ENCODE measurements at places on chromosomes 4 and X.
A peak's percentile ranks its signal among the peaks of the same experiment; 100 is the strongest.

GRCh38 chrX:11135564-11136185 lies 24.5 kb downstream of the HCCS start:
- peak; percentile 50 for DNase-seq

DNA sequence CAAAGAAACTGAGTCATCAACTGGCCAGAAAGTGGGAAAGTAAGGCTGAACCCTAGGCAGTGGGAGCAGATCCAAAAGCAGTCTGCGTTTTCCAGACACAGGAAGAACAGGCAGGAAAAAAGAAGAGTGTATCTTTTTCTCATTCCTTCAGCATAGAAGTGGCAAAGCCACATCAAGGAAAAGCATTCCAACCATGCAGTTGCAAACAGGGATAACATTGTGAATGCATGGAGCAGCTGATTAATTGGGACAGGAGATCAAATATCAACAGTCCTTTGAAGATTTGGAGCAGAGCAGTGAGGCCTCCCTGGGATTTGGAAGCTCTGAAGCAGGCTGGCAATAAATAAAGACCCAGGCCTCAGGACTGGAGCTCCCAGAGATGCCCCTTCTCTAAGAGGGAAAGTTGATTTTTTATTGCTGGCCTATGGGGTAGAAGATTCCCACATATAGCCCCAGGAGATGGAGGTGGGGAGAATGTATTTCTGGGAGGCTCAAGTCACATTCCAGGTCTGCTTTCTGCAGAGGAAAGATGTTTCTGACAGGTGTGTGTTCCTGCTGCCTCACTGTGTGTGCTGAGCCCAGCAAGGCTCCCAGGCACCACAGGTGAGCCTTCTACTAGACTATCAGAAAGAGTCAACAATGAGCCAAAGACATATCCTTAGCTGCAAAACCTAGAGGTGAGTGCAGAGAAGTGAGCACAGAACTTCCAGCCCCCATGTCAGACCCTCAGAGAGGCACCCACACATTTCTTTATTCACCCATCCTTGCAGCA lies 222.5 kb downstream of the RAB28 start:
- DNase-seq, result peak; percentile 8

GRCh38 chr4:73885574-73886267 lies 16.5 kb downstream of the CXCL1 start:
- DNase-seq, result no peak

- no peak for DNase-seq
Observed at GRCh38 chr4:184322328-184323025, 104.8 kb upstream of the ENPP6 start.

DNA sequence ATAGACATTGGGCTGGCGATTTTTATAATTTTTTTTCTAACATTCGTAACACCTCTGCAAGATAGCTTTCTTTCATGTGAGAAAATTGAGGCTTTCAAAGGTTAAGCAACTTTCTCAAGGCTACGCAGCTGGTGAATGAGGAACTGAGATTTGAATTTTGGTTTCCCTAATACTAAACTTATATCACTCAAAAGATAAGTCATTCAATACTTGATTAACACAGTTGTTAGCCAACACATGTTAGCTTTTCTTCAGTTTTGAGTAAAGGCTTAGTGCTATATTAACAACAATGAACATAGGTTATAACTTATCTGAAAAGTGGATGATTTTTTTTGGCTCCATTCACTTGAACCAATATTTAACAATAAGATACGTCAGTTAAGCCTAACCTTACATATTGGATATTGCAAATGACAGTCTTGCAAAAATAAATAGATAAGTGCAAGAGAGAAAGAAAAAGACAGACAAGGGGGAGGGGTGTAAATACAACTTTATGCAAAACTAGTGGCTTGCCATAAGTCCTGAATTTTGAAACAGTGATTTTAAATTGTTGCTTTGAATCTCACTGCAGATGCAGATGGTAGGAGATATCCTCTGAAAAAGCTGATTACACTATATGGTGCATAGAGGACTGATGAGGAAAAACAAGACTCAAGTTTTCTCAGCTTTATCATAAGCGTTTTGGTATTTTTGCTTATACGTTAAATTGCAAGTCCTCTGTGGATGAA lies 11.1 kb upstream of the GPM6A start:
- no peak for DNase-seq

DNA sequence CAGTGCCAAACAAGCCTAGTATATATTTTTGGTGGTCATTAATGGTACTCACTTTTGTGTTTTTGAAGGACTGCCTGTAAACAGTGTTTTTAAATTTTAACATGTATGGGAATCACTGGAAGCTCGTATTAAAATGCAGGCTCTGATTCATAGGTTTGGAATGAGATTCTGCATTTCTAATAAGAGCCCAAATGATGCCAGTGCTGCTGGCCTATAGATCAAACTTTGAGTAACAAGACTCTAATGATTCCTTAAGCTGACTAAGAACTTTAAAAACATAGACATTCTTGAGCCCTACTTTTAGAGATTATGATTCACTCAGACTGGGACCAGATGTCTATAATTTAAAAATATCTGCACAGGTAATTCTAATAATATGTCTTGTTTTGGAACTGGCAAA lies 823.2 kb upstream of the LCORL start:
- DNase-seq, result no peak

- no peak for DNase-seq
Observed at GRCh38 chr4:117466388-117466787, 381.0 kb upstream of the TRAM1L1 start.

- DNase-seq, result no peak
Observed at GRCh38 chr4:25984796-25985195, 70.8 kb downstream of the SMIM20 start.

- DNase-seq, result no peak
Observed at GRCh38 chr4:186958726-186959350, 235.2 kb upstream of the FAT1 start.

GRCh38 chrX:152819732-152820131 lies 10.8 kb downstream of the CETN2 start:
- DNase-seq, result no peak

GRCh38 chr4:86927843-86928395 lies 6.9 kb upstream of the AFF1 start:
- DNase-seq, result no peak

- DNase-seq, result no peak
Observed at GRCh38 chr4:72209600-72209999, 177.8 kb downstream of the NPFFR2 start.

GRCh38 chrX:20140420-20140819 lies 1.2 kb downstream of the EIF1AX start:
- DNase-seq, result no peak

GRCh38 chr4:125184116-125184515 lies 130.6 kb upstream of the FAT4 start:
- no peak for DNase-seq

- DNase-seq, result no peak
Observed at GRCh38 chr4:141348125-141348524, 127.4 kb downstream of the ZNF330 start.

GRCh38 chrX:51608766-51609165 lies 9.9 kb downstream of the CENPVL3 start:
- DNase-seq, result no peak

DNA sequence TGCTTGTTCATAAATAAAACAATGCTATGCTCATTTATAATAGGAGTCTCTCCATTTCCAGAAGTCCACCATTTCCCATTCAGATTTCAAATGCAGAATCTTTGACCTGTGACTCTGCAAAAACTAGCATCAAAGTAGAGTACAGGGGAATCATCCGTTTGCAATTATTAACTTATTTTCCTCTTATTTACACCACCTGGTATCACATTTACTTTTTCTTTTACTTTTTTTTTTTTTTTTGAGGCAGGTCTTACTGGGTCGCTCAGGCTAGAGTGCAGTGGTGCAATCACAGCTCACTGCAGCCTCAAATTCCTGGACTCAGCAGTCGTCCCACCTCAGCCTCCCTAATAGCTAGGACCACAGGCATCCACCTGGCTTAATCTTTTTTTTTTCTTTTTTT lies 37.6 kb downstream of the RBM47 start:
- no peak for DNase-seq

DNA sequence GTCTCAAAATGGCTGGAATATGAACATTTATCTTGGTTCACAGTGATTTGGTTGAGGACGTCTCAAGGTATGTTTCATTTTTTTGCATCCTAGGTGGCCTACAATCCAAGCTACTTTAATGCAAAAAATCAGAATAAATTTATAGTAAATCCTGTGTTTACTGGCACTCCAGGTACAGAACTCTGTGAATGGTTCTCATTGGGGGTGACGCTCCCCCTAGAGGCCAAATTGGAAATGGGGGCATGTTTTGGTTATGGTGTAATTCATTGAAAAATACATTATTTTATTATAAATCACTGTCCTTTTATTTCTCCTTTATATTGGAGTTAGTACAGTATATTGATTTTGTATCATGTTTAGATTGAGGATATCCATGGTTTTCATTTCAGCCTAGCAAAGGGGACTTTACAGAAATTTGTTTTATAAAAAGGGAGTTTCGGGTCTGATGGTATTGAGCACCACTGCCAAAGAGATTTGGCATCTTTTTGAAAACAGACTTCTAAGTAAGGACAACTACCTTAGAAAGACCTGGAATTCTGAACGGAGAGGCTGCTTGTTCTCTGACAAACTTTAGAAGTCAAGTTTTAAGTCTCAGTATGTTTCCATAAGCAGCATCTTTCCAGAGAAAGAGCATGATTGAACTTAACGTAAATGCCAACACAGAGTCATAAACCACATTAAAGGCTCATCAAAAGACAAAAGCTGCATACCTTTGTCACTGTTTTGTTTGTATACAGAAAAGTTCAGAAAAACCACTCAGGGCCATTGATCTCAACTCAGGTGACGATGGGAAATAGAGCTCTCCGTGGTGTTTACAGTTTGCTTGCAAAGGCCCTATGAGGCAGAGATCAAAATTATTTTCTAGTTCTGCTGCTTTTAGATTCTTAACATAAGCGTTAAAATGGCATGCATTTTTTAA lies 19.4 kb downstream of the MTM1 start:
- no peak for DNase-seq

GRCh38 chr4:53706422-53707032 lies 115.2 kb upstream of the LNX1 start:
- peak; percentile 28 for DNase-seq

DNA sequence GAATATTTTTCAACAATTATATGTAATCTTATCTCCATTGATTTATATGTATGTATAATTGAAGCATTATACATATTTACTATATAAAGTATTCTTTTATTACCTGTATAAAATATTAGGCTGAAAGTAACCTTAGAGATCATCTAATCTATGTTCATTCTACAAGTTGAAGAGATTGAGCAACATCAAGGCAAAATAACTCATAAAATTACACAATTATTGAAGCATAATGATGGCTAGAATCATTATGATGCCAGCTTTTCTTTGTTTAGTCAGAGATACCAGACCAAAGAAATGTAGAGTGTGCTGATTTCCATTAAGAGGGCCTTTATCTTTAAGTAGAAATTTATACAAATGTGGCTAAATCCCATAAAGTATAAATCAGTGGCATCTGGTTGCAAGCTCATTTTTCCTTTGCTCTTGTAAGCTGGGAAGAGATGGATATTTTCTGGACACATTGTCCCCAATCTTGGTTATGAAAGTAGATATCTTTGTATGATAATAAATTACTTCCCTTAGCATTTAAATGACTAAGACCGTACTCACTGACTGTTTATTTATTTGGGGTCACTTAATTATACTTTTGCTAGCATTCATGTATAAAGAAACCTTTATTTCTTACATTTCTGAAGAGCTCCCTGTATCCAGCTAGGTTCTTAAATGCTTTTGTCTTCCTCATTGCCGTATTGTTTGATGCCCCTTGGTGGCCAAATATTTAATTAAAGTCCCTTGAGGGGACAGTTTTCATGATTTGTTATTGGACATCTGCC lies 339.8 kb downstream of the PCDH7 start:
- DNase-seq, result no peak

DNA sequence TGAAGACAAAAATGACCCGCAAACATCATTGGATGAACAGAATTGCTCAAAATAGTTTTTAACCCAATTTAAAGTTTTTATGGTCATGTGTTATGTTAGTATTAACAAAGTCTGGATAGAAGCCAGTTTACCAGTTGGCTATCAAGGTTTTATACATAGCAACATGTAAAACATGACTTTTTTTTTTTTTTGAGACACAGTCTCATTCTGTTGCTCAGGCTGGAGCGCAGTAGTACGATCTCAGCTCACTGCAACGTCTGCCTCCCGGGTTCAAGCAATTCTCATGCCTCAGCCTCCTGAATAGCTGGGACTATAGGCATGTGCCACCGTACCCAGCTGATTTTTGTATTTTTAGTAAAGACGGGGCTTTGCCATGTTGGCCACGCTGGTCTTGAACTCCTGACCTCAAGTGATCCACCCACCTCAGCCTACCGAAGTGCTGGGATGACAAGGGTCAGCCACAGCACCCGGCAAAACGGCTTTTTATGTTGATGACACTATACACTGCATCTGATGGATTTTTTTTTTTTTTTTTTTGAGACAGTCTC lies 3.4 kb downstream of the SAT1 start:
- DNase-seq, result no peak

GRCh38 chr4:182212211-182212761 lies 30.9 kb upstream of the TENM3 start:
- DNase-seq, result peak; percentile 51

- no peak for DNase-seq
Observed at GRCh38 chr4:153676486-153676885, 7.6 kb upstream of the TLR2 start.

DNA sequence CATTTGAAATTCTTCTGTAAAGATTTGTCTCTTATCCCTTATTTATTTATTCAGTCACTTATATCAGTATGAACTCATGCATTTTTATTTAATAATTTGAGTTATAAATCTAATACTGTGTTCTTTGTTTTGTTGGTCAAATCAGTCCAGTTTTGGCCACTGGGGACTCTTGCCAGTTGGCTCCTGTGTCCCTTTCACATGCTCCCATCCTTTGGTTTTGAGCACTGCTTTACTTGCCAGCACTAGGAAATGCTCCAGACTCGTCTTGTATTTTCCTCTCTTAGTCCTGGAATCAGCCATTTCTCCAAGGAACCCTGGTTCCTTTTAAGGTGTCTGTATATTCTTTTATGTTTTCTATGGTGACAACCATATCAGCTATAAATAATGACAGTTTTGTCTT lies 28.1 kb downstream of the KANTR start:
- DNase-seq, result no peak

- DNase-seq, result no peak
Observed at GRCh38 chrX:37783305-37783704, 3.4 kb downstream of the CYBB start.

- DNase-seq, result no peak
Observed at GRCh38 chr4:84681486-84682274, 98.8 kb downstream of the CDS1 start.

GRCh38 chr4:71006203-71006907 lies 12.9 kb downstream of the DCK start:
- no peak for DNase-seq

- no peak for DNase-seq
Observed at GRCh38 chr4:115824630-115825029, 711.2 kb upstream of the NDST4 start.

- DNase-seq, result no peak
Observed at GRCh38 chr4:133095591-133095990, 53.5 kb upstream of the PCDH10 start.

GRCh38 chrX:108245462-108245861 lies 153.9 kb downstream of the ATG4A start:
- peak; percentile 14 for DNase-seq

- no peak for DNase-seq
Observed at GRCh38 chrX:143683486-143683885, 37.1 kb downstream of the SPANXN2 start.

Data from HAP-1 (cell line).